Esophagus mucosa (tissue), 1 donor: ENCODE measurements at places on chromosomes 11 and 22. TPM values are rescaled to one million over a fixed set of nuclear protein-coding genes. Genes with fewer than 3 reads are reported as not detected.

The SLC43A3 gene
- total RNA-seq = 28.2 TPM

The CHADL gene
- 3.9 TPM for total RNA-seq

The GSTT2B gene
- total RNA-seq = 6.5 TPM

The ZDHHC13 gene
- 36.5 TPM for total RNA-seq

The SLC16A8 gene
- total RNA-seq = 0.24 TPM

The BLID gene
- total RNA-seq = 0.56 TPM

The TMEM132A gene
- 27.0 TPM for total RNA-seq

The MB gene
- 7.7 TPM for total RNA-seq

The CYB5R3 gene
- total RNA-seq = 101 TPM

The OR8K3 gene
- total RNA-seq = not detected

The P4HA3 gene
- total RNA-seq = 0.20 TPM

The OR8H2 gene
- not detected for total RNA-seq

The CHRM1 gene
- total RNA-seq = not detected

The IL17RA gene
- 8.0 TPM for total RNA-seq

The TMEM225 gene
- total RNA-seq = not detected

The ADM gene
- total RNA-seq = 15.5 TPM

The OR5A1 gene
- not detected for total RNA-seq

The RAG1 gene
- total RNA-seq = 0.12 TPM
